Hepatocyte (in vitro differentiated cells): ENCODE measurements at places on chromosomes 16 and 17. TPM values are rescaled to one million over a fixed set of nuclear protein-coding genes. Genes with fewer than 3 reads are reported as not detected.
A peak's percentile ranks its signal among the peaks of the same experiment; 100 is the strongest.

GRCh38 chr17:18235743-18236256 lies 10.4 kb downstream of the LLGL1 start:
- H3K4me3 ChIP-seq, result no peak overlapping the region
- H3K27me3 ChIP-seq, result no peaks in the 10 kb centered on the region
- H3K36me3 ChIP-seq, result no peaks in the 10 kb centered on the region
- H3K4me1 ChIP-seq, result no peaks in the 10 kb centered on the region
- no peak overlapping the region for H3K27ac ChIP-seq

- no peaks in the 10 kb centered on the region for H3K27me3 ChIP-seq
- H3K27ac ChIP-seq, result no peak overlapping the region
- no peak for DNase-seq
- no peak overlapping the region for H3K4me3 ChIP-seq
- H3K36me3 ChIP-seq, result no peaks in the 10 kb centered on the region
Measured at GRCh38 chr17:63434951-63435571, 11.0 kb downstream of the CYB561 start.

DNA sequence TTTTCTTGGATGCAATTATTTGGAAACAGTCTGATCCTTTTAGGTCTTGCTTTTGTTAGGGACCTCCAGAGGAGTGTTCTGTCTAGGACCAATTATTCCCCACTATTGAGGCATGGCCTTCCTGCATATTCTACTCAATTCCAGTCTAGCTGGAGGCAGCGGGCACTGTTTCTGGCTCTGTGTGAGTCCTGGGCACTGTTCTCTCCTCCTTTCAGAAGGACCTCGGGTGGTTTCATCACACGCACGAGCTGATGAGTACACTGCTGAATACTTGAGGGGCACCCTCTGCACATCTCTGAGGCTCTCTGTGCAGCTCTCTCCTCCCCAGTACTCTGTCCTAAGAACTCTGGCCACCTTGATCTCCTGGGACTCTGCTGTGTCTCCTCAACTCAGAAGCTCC lies 30.7 kb downstream of the DYNLL2 start:
- no peaks in the 10 kb centered on the region for H3K4me1 ChIP-seq
- no peak for DNase-seq
- peaks cover 4% of the 10 kb centered on the region for H3K27me3 ChIP-seq
- H3K27ac ChIP-seq, result no peak overlapping the region
- H3K4me3 ChIP-seq, result no peak overlapping the region

DNA sequence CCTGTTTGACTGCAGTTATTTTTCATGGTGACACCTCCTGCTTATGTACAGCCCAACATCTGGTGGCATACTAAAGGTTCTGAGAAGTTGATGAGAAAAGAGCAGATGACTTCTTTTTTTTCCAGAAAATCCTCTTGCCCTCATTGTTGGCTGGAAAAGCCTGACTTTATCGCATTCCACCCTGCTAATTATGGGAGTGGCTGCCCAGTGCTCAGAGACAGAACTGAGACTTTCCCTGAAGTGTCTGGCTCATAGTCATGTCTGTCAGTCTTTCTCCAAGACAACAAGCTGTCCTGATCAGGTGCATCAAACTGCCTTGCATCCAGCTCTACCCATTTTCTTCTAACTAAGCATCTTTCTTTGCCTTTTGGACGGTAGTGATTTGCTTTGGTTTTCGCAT lies 355.2 kb downstream of the CPPED1 start:
- H3K27ac ChIP-seq, result no peak overlapping the region
- no peaks in the 10 kb centered on the region for H3K27me3 ChIP-seq
- H3K4me1 ChIP-seq, result no peaks in the 10 kb centered on the region
- no peaks in the 10 kb centered on the region for H3K36me3 ChIP-seq
- DNase-seq, result no peak
- no peak overlapping the region for H3K4me3 ChIP-seq

DNA sequence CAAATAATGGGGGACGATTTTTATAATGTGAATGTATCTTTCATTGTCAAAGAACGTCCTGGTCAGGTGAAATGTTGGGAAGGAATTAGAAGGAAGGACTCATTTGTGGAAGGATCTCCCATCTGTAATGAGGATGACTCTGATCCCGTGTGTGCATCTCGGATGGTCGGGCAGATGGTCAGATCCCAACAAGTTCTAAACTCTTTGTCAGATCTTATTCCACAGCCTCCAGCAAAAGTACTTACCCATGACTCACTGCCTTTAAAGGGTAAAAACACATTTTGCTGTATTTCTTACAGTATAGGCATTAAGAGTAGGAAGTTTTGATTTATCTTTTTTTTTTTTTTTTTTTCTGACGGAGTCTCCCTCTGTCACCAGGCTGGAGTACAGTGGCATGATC lies 539 bp upstream of the KRTAP4-8 start:
- H3K27ac ChIP-seq, result no peak overlapping the region
- H3K27me3 ChIP-seq, result no peaks in the 10 kb centered on the region
- no peak overlapping the region for H3K4me3 ChIP-seq

- DNase-seq, result peak; percentile 82
- H3K27ac ChIP-seq, result no peak overlapping the region
- H3K36me3 ChIP-seq, result no peaks in the 10 kb centered on the region
- peaks cover 4% of the 10 kb centered on the region for H3K4me1 ChIP-seq
Measured at GRCh38 chr16:88533932-88534637, 36.1 kb upstream of the ZC3H18 start.

- no peaks in the 10 kb centered on the region for H3K36me3 ChIP-seq
- H3K27ac ChIP-seq, result no peak overlapping the region
- H3K27me3 ChIP-seq, result no peaks in the 10 kb centered on the region
- DNase-seq, result no peak
- H3K4me1 ChIP-seq, result peaks cover 13% of the 10 kb centered on the region
Measured at GRCh38 chr17:81825841-81826466, 7.1 kb downstream of the MCRIP1 start.

DNA sequence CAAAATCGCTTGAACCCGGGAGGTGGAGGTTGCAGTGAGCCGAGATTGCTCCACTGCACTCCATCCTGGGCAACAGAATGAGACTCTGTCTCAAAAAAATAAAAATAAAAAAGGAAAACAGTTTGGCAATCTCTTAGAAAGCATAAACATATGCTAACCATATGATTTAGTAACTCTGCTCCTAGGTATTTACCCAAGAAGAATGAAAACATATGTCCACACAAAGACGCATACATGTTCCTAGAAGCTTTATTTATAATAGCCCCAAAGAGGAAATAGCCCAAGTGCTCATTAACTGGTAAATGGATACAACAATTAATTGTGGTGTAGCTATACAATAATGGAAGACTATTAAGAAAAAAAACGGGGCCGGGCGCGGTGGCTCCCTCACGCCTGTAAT lies 18.5 kb upstream of the CDH1 start:
- H3K4me3 ChIP-seq, result no peak overlapping the region
- no peak overlapping the region for H3K27ac ChIP-seq
- DNase-seq, result no peak
- H3K4me1 ChIP-seq, result peaks cover 3% of the 10 kb centered on the region
- no peaks in the 10 kb centered on the region for H3K36me3 ChIP-seq

DNA sequence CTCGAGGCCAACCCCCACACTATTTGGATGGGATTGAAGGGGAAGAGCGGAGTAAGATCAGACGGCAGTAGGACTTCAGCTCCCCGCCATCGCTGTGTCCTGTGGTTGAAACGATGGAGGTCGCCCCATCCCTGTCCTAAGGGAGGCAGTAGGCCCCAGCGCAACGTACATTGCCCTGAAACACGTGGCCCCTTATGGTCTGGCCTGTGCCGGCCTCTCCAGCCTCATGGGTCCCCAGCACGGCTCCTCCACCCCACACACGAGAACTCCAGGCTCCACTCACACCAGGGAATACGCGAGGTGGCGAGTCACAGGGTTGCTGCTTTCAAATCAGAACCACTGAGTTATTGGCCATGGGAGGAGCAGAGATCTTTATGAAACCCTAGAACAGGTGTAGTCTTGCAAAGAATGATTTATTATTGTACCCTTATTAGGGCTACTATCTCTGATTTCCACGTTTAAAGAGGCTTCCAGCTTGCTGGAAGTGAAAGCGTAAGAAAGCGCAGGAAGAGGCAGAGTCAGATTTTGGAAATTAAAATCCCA lies 669 bp upstream of the DCTPP1 start:
- no peak for DNase-seq
- peak overlapping the region; percentile 45 for H3K27ac ChIP-seq
- H3K4me3 ChIP-seq, result no peak overlapping the region
- H3K4me1 ChIP-seq, result peaks cover 3% of the 10 kb centered on the region
- H3K27me3 ChIP-seq, result no peaks in the 10 kb centered on the region

GRCh38 chr16:88773812-88774291 lies 11.2 kb downstream of the PIEZO1 start:
- peaks cover 51% of the 10 kb centered on the region for H3K4me1 ChIP-seq
- no peak overlapping the region for H3K4me3 ChIP-seq
- peak; percentile 89 for DNase-seq
- no peaks in the 10 kb centered on the region for H3K36me3 ChIP-seq
- H3K27me3 ChIP-seq, result no peaks in the 10 kb centered on the region

DNA sequence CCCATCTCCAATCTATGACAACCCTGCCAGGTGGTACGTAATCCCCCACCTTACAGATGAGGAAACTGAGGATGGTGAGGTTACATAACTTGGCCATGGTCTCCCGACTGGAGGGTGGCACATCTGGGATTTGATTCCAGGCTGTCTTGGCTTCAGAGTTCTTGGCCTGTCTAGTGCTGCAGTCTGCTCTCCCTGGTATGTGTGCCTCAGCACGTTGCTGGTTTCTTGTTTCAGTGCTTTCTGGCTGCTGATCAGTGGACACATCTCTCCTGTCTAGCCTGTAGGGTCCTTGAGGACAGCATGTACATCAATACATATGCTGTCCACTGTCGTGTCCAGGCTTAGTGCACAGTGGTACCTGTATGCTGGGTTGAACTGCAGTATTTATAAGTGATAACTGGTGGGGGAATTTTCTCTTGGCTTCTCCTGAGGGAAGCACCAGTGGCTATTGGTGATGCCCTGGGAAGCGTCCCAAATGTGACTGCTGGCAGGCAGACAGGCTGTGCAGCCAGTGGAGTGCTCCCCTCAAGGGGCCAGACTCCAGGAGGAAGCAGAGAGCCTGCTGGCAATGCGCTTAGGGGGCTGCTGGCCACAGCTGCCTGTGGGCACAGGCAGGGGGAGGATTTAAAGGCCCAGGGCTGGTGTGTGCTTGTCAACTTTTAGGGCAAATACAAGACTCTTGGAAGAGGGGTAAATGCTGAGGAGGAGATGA lies 14.4 kb downstream of the CTRL start:
- H3K4me3 ChIP-seq, result no peak overlapping the region
- H3K27me3 ChIP-seq, result no peaks in the 10 kb centered on the region
- DNase-seq, result no peak

DNA sequence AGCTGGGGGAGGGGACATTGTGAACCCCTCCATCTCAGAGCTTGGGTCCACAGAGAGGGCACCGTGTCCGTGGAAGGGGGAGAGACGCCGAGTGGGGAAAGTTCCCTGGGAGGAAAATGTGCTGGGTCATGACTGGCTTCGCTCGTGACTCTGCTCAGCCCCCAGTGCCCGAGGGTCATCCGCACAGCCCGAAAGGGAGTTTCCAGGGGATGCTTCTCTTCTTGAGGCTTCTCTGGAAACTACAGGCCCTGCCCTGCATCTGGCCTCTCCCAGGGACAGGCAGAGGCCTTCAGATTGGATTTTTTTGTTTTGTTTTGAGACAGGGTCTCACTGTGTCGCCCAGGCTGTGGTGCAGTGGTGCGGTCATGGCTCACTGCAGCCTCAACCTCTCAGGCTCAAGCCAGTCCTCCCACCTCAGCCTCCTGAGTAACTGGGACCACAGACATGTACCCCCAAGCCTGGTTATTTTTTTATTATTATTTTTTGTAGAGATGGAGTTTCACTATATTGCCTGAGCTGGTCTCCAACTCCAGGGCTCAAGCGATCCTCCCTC lies 9.8 kb upstream of the GSE1 start:
- peaks cover 60% of the 10 kb centered on the region for H3K4me1 ChIP-seq
- H3K27me3 ChIP-seq, result no peaks in the 10 kb centered on the region
- no peaks in the 10 kb centered on the region for H3K36me3 ChIP-seq
- no peak overlapping the region for H3K4me3 ChIP-seq
- no peak for DNase-seq

- peaks cover 6% of the 10 kb centered on the region for H3K4me1 ChIP-seq
- H3K4me3 ChIP-seq, result no peak overlapping the region
- H3K27ac ChIP-seq, result no peak overlapping the region
- no peaks in the 10 kb centered on the region for H3K27me3 ChIP-seq
- no peak for DNase-seq
- H3K36me3 ChIP-seq, result no peaks in the 10 kb centered on the region
Measured at GRCh38 chr16:85919271-85920267, 20.6 kb downstream of the IRF8 start.

- no peak for DNase-seq
- H3K27me3 ChIP-seq, result no peaks in the 10 kb centered on the region
- no peaks in the 10 kb centered on the region for H3K4me1 ChIP-seq
- H3K27ac ChIP-seq, result no peak overlapping the region
- no peak overlapping the region for H3K4me3 ChIP-seq
Measured at GRCh38 chr17:40092581-40092980, 7.8 kb downstream of the NR1D1 start.

- H3K4me1 ChIP-seq, result peaks cover 10% of the 10 kb centered on the region
- H3K36me3 ChIP-seq, result no peaks in the 10 kb centered on the region
- no peak for DNase-seq
Measured at GRCh38 chr17:65751263-65751662, 189.8 kb upstream of the AXIN2 start.

DNA sequence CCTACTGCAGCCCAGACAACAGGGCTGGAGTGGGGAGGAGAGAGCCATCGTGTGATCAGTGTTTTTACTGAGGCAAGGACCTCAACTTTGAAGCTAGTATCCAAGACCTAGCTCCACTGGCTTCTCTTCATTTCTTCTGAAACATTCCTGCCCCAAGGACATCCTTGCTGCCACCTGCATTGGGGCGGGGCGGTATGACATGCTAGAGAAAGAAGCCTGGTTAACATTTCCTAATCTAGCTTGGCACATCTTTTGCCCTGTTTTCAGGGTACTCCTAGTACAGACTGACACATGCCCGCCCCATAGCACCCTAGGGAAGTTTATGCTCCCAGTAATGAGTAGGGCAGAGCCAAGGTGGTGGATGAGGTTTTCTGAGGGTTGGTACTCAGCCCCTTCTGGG lies 17.8 kb upstream of the ANKRD40CL start:
- H3K4me3 ChIP-seq, result no peak overlapping the region
- H3K36me3 ChIP-seq, result no peaks in the 10 kb centered on the region
- DNase-seq, result no peak
- H3K4me1 ChIP-seq, result peaks cover 12% of the 10 kb centered on the region
- no peaks in the 10 kb centered on the region for H3K27me3 ChIP-seq

DNA sequence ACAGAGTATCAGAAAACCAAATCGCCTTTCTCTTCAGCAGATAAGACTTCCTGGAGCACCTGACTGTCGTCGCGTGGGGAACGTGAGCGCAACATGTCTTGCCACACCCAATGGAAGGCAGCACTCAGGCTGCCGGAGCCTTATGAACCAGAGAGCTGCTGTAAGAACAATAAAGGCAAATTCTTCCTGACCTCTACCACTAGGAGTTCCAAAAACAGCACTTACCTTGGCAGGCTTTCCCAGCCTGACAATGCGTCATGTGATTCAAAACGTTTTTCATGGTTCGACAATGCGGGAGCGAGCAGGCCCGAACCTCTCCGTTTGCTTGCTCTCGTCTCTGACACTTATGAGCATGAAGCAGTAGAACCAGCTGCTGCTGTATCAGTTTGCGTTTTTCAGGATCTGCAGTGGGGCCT lies 75.8 kb upstream of the TRAP1 start:
- no peaks in the 10 kb centered on the region for H3K4me1 ChIP-seq
- H3K4me3 ChIP-seq, result no peak overlapping the region
- H3K27me3 ChIP-seq, result no peaks in the 10 kb centered on the region
- DNase-seq, result no peak

TMEM238L gene
- 1.0 and 1.5 TPM in 2 replicates for polyA plus RNA-seq

ZACN gene
- 21.2 and 24.0 TPM in 2 replicates for polyA plus RNA-seq

CDH1 gene
- 105 and 131 TPM in 2 replicates for polyA plus RNA-seq

SMIM22 gene
- 12.3 and 15.1 TPM in 2 replicates for polyA plus RNA-seq

NEK8 gene
- polyA plus RNA-seq, result 8.1 and 9.7 TPM in 2 replicates

HID1 gene
- polyA plus RNA-seq, result 43.4 and 55.5 TPM in 2 replicates

ANKRD40CL gene
- polyA plus RNA-seq, result 2.8 and 3.9 TPM in 2 replicates

HOXB4 gene
- polyA plus RNA-seq, result 1.8 and 2.0 TPM in 2 replicates
